Stimulated activated CD4-positive, alpha-beta T cell treated with anti-CD3 and anti-CD28 coated beads, Interleukin-15, amount 100 ng/mL, for 24 hours (primary cell): ENCODE measurements at places on chromosomes 16 and 17.

- no peak for DNase-seq
Measured at GRCh38 chr17:30981531-30982519, 11.0 kb downstream of the RNF135 start.

DNA sequence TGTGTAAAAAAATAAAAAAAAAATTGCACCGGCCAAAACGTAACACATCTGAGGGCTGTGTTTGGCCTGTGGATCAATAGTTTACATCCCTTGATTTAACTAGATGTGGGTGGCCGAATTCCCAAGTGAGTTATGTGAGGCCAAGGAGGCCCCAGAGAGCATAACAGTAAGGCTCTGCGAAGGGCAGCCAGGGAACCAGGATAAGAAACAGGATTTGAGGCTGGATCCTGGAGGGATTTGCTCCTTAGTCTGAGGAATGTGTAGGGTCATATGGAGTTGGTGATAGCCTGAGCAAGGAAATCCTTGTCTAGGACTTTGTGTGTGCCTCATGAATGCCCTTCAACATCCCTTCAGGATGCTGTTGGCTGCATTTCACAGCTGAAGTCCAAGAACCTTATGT, 2.0 kb downstream of the PHKG2 start:
- DNase-seq = no peak

DNA sequence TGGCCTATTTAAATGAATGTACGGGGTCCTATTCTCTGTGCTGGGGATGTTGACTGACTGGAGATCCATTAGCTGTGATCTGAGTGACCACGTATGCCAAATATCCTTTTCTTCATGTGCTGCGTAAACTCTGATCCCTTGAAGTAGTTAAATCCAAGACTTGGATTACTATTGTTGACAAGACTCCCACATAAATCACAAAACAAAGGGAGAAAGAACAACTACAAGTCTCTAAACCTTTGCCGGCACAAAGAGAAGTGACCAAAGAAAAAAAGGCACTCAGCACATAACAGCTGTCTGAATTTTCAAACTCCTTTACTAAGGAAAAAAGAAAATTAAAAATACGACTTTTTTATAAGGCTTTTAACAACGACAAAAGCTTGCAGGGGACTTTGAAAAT, 559.9 kb upstream of the CDH8 start:
- no peak for DNase-seq

DNA sequence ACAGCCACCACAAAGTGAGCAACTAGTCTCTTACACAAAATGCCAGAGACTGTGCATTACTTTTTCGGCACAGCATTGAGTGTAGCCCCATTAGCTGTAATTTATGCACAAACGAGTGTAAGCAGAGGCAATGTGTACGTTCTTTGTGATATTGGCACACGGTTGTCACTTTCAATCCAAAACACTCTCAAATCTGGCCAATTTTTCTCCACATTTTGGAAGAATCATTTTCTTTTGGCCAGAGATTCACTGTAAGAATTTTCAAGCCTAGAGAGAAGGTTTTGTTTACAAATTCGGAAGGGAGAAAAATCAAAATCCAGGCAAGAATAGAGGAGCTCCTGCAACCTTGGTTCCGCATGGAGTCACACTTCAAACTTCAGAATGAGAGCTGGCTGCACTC, 15.4 kb upstream of the KIF2B start:
- DNase-seq = no peak

DNA sequence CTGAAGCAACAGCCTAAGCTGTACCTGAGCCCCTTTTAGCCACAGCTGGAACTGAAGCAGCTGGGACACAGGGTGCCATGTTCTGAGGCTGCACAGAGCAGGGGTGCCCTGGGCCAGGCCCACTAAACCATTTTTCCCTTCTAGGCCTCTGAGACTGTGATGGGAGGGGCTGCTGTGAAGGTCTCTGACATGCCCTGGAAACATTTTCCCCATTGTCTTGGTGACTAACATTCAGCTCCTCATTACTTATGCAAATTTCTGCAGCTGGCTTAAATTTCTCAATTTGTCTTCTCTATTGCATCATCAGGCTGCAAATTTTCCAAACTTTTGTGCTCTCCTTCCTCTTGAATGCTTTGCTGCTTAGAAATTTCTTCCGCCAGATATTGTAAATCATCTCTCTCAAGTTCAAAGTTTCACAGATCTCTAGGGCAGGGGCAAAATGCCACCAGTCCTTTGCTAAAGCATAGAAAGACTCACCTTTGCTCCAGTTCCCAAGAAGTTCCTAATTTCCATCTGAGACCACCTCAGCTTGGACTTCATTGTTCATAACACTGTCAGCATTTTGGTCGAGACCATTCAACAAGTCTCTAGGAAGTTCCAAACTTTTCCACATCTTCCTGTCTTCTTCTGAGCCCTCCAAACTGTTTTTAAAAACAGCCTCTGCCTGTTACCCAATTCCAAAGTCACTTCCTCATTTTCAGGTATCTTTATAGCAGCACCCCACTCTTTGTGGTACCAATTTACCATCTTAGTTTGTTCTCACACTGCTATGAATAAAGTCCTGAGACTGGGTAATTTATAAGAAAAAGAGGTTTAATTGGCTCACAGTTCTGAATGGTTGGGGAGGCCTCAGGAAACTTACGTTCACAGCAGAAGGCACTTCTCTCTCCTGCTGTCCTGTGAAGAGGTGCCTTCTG, 49.8 kb downstream of the TMEM100 start:
- DNase-seq = peak; percentile 3

- DNase-seq = no peak
Measured at GRCh38 chr17:7798839-7799238, 35.2 kb upstream of the KDM6B start.

DNA sequence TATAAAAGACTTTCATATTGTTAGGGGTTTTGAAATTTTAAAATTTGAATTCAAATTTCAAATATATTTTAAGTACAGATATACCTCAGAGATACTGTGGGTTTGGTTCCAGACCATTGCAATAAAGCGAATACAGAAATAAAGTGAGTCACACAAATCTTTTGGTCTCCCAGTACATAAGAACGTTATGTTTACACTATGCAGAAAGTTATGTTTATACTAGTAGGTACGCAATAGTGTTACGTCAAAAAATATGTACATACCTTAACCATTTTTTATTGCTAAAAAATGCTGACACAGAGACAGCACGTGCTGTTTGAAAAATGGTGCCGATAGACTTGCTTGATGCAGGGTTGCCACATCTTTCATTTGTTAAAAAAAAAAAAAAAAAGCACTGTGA, 19.7 kb downstream of the NUP88 start:
- DNase-seq = no peak

DNA sequence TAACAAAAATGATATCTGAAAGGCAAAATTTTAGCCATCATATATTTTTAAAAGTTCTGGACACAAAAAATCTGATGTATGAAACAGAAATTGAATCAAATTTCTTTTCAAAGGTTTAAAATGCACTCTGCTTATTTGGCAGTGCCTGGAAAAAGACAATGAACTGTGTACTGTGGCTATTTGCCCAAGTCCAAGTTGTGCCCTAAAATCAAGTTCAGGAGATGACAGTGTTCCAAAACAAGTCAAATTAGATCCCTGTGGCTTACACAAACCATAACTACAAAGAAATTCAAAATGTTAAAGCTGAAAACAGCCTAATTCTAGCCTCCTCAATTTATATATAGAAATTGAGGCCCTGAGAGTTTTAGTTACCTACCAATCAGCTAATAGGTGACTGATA, 25.6 kb downstream of the CMC2 start:
- no peak for DNase-seq

DNA sequence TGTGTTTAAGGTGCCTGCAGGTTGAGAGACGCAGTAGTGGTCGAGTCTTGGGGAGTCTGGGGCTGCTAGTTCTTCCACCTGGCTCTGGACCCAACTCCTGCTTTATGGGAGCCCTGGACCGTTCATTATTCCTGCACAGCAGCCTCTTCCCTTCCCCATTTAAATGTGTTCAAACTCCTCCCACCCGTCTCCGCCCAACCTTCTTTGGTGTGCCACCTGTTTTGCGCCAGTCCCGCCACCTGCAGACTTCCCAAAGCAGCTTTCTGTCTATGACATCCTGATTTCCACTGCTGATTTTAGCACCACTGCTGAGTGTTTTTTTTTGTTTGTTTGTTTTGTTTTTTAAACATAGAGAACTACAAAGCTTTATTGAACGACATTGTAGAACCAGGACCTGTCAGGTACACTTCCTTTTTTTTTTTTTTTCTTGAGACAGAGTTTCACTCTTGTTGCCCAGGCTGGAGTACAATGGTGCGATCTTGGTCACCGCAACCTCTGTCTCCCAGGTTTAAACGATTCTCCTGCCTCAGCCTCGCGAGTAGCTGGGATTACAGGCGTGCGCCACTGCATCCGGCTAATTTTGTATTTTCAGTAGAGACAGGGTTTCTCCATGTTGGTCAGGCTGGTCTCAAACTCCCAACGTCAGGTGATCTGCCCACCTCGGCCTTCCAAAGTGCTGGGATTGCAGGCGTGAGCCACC, 12.8 kb downstream of the ADORA2B start:
- DNase-seq = no peak

- DNase-seq = no peak
Measured at GRCh38 chr17:68704871-68705713, 103.9 kb upstream of the FAM20A start.

GRCh38 chr17:39996800-39997199, 16.2 kb downstream of the PSMD3 start:
- DNase-seq = no peak

- no peak for DNase-seq
Measured at GRCh38 chr17:1006054-1006453, 9.1 kb downstream of the TIMM22 start.

- no peak for DNase-seq
Measured at GRCh38 chr16:15856182-15856581, 646 bp downstream of the MYH11 start.

DNA sequence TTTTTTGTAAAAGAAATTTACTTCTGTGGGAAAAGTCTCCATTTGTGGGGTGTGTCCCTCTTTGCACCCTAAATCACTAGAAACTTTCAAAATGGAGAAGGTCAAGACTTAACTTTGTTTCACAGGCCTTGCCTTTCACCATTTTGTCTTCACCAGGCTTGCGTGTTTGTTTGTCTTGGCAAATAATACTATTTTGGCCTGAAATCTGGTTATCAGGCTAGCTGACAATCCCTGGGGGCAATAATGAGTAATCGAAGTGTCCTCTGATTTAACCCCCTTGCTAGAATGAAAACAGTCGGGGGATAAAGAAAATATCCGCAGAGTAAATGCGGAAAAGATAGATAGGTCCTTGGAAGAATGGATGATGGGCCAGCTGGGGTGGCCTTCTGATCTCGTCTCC, 34.5 kb downstream of the SLC39A11 start:
- no peak for DNase-seq

- no peak for DNase-seq
Measured at GRCh38 chr16:17658881-17659280, 188.1 kb upstream of the XYLT1 start.

DNA sequence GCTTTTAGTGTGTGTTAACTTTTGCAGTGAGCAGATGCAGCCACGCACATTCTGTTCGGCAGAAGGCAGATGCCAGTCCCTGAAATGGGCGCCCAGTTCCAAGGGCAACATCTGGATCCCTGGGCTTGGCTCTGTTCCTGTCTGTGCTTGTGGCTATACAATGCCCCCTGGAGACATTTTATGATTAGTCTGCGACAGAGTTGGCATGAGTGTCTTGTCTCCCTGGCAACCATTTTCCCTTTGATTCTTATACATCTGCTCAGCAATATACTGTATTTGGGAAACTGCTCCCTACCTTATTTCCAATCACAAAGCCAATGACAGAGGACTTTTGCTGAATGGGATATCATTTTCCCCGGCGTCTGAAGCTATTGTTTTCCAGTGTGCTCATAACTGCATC, 1629.5 kb upstream of the GOT2 start:
- no peak for DNase-seq

DNA sequence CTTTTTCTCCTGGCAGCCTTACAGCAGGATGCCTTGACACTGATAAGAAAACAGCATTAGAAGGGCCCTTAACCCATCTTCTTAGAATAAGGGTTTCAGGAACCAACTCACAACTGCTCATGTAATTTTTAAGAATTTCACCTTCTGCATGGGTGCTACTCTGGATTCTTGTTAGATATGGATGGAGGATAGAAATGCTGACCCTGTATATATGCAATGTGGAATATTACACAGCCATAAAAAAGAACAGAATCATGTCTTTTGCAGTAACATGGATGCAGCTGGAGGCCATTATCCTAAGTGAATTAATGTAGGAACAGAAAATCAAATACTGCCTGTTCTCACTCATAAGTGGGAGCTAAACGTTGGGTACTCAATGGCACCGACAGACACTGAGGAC, 423.5 kb downstream of the CA10 start:
- no peak for DNase-seq

DNA sequence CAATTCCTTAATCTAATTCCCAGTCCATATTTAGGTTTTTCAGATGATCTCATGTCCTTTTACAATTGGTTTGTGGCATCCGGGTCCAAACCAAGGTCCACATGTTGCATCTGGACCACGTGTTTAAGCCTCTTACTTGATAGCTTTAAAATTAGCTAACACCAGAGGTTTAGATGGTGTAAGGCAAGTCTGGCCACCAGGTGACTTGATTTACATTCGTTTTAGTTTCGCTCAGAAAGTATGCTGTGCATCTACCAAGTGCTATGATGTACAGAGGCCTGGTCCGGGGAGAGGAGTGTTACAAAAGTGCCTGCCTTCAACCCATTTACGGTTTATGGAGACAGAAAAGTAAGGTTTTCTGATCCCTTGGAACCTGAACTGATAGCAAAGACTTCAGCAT, 878 bp upstream of the DNAJA2 start:
- DNase-seq = peak; percentile 30

GRCh38 chr17:3957735-3958599, 6.3 kb downstream of the ATP2A3 start:
- DNase-seq = no peak

- DNase-seq = no peak
Measured at GRCh38 chr16:57785385-57785784, 16.9 kb downstream of the KIFC3 start.

- DNase-seq = no peak
Measured at GRCh38 chr17:72661116-72661944, 431.2 kb downstream of the SLC39A11 start.

GRCh38 chr16:3467921-3468320, 24.4 kb downstream of the NAA60 start:
- no peak for DNase-seq

DNA sequence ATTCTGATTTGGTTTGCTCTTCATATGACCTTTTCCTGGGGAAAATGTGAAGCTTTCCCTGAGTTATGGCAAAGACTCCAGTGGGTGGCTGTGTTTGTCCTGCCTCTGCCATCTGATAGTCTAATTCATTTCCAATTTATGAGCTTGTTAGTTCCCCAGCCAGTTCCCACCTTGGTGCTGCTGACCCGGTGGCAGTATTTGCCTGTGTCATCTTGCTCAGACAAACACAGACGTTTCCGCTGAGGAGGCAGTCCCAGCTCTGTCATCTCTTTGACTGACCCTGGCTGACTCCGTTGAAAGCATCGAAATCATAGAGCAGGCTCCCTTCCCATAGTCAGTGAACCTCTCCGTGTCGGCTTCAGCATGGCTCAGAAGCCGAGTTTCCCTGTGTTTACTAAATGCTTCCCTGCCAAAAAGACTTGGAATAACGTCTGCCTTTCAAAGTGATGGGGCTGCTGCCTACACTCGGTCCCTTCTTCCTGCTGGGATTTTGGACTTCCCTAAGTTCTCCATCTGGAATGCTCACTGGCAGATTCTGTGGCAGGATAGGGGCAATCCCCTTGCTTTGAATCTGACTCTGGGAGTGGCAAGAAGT, 538.3 kb downstream of the NPIPA7 start:
- DNase-seq = no peak
